ENCODE measurements at places on chromosomes 13 and 19. TPM values are rescaled to one million over a fixed set of nuclear protein-coding genes. Genes with fewer than 3 reads are reported as not detected.

DNA sequence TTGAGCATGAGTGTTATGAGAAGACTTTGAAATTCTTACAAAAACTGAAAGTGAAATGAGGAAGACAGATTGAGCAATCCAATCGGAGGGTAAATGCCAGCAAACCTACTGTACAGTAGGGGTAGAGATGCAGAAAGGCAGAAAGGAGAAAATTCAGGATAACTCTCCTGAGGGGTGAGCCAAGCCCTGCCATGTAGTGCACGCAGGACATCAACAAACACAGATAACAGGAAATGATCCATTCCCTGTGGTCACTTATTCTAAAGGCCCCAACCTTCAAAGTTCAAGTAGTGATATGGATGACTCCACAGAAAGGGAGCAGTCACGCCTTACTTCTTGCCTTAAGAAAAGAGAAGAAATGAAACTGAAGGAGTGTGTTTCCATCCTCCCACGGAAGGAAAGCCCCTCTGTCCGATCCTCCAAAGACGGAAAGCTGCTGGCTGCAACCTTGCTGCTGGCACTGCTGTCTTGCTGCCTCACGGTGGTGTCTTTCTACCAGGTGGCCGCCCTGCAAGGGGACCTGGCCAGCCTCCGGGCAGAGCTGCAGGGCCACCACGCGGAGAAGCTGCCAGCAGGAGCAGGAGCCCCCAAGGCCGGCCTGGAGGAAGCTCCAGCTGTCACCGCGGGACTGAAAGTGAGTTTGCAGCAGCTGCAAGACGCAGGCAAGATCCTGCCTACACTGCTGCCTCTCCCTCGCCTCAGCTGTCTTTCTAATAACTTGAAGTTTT lies at the start of gene TNFSF13B:
Gene TNFSF13B, plus strand, starts transcription at position 118 of the 728 bp plus-strand sequence. Its CDS starts 178 bp downstream, at position 296.
- DNase-seq, result peak; percentile 72

DNA sequence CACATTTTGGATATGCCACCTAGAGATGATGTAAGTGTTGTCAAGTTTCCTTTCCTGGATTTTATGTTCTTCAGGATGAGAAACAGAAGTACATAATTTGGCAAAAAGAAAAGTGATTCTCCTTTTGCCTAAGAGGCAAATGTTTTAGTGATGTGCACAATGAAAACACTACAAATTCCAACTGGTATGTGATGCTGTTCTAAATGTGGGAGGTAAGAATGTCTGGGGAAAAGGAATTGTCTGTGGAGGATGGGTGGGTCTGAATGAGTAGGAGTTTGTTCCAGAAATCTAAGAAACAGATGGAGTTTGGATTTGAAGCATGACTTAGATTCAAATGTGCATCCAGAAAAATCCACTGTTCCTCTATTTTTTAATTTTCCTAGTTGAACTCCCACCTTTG lies 473.6 kb upstream of the SPRY2 start:
- DNase-seq, result no peak

- DNase-seq, result no peak
Observed at GRCh38 chr19:52991484-52991883, 22.2 kb upstream of the ERVV-1 start.

- no peak for DNase-seq
Observed at GRCh38 chr13:33123066-33123859, 107.0 kb downstream of the KL start.

DNA sequence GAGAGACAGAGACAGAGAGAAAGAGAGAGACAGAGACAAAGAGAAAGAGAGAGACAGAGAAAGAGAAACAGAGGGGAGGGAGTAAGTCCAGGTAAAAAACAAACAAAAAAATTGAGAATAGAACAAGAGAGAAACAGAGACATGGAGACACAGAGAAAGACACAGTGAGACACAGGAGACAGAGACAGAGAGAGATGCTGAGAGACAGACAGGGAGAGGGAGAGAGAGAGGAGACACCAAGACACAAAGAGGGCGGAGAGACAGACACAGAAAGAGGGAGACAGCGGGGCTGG lies 5.8 kb upstream of the PROZ start:
- DNase-seq, result no peak

- no peak for DNase-seq
Observed at GRCh38 chr13:39751805-39752204, 96.3 kb downstream of the COG6 start.

DNA sequence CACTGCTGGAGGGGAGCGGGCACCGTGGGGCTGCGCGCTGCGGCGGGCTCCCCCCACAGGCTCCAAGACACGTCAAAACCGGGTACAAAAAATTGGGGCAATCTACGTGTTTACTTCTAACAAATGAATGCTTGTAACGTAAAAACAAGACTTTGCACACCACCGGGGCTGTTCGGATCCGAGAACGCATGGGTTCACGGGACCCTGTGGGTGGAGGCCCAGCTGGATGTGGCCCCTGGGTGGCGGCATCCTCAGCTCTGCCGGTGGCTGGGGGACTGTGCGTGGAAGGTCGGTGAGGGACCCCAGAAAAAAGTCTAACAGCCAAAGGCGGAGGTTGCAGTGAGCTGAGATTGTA lies 10.3 kb upstream of the SLC7A10 start:
- peak; percentile 54 for DNase-seq

DNA sequence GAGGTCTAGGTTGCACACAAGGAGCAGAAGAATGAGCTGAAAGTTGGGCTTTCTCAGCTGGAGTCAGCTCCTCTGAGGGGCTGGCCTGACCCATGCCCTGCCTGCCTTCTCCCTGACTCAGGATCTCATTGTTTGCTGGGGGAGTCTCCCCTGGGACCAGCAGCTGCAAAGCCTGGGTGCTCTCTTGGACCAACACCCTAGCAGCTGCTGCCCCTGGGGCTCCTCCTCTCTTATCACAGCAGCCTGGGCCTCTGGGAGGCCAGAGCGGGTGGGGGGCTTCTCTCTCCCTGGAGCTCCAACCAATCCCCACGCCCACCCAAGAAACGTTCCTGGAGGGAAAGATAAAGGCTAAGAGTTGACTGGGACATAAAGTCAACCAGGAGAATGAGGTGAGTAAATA lies 1.6 kb upstream of the FCGBP start:
- no peak for DNase-seq

- DNase-seq, result no peak
Observed at GRCh38 chr19:2726904-2727639, 5.9 kb upstream of the DIRAS1 start.

DNA sequence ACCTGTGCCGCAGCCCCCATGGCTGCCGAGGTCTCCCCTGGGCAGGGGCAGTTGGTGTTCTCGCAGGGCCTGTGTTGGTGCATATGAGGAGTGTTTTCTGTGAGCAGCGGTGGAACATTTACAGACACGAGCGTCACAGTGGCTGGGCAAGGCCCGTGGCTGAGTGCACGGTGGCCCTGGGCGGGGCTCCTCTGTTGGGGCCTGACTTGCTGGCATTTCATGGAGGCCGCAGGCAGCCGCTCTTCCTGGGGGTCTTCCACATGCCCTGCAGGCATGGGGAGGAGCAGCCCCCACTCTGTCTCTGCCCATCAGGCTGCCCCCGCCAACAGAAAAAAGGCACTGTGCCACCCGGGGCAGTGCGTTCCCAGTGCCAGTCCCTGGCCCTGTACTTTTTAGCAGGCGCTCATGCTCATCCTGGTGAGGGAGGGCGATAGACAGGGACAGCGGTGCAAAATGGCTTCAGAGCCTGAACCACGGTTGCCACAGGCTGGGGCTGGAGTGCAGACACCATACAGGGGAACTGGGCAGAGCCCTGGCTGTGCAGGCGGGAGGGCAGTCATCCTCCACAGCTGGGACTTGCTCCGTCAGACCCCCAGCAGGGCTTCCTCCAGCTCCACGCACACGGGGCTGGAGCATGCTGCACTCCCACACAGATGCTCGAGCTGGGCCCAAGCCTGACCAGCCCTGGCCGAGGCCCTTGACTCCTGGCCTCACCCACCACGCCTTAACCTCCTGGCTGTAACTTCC lies 23.5 kb downstream of the TFDP1 start:
- DNase-seq, result no peak

GRCh38 chr19:31574251-31574973 lies 225.2 kb upstream of the TSHZ3 start:
- no peak for DNase-seq

DNA sequence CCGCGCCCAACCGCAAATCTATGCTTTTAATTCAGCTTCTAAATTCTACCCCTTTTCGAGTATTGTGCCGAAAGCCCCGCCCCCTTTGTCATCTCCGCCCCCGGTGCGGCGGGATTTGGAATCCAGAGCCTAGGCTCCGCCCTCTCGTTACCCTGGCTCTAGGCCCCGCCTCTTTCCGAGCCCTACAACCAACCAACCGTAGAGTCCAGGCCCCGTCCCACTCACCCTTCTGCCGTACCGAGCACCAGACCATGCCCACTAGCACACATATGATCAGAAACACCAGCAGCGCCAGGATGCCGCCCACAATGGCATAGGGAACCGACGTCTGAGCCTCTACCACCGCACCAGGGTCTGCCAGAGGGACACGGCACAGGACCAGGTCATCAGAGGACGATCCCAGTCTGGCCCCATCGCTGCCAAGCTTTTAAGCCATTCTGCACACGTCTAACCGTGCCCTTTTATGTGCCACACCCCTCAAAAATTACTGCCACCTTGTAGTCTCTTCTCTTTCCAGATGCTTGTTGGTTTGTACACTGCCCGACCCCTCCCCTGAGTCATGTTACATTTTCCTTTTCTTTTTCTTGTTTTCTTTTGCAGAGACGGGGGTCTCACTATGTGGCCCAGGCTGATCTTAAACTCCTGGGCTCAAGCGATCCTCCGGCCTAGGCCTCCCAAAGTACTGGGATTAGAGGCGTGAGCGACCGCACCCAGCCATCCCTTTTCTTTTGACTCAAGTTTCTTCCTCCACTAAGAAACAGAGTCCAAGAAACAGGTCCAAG lies 4.7 kb upstream of the ZNF428 start:
- peak; percentile 37 for DNase-seq

DNA sequence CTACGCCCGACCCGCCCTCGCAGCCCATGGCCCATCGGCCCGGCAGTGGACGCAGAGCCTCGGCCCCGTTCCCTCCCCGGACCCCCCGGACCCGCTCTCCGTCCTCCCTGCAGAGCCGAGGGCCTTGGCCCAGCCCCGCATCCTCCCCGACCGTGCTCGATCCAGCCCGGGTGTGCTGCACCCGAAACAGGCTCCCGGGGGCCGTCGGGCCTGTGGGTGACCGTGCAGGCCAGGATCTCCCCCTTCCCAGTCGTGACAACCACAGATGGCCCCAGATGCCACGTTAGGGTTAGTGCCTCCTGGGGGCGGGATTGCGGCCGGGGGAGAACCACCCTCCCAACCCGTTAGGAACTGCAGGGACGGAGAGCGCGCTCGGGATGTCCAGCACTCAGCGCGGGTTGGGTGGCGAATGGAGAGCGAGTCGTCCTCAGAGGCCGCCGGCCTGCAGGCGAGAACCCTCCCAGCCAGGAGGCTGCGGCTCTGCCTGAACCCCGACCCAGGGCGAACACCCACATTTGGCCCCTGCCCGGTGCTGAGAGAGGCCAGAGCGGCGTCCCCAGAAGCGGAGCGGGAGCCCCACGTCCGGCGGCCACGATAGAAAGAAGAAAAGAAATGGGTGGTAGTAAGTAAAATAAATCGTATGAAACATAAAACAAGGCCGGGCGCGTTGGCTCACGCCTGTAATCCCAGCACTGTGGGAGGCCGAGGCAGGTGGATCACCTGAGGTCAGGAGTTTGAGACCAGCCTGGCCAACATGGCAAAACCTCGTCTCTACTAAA lies 6.7 kb upstream of the MADCAM1 start:
- DNase-seq, result peak; percentile 34

- DNase-seq, result peak; percentile 67
Observed at GRCh38 chr13:102846261-102847015, 606 bp downstream of the ERCC5 start.

DNA sequence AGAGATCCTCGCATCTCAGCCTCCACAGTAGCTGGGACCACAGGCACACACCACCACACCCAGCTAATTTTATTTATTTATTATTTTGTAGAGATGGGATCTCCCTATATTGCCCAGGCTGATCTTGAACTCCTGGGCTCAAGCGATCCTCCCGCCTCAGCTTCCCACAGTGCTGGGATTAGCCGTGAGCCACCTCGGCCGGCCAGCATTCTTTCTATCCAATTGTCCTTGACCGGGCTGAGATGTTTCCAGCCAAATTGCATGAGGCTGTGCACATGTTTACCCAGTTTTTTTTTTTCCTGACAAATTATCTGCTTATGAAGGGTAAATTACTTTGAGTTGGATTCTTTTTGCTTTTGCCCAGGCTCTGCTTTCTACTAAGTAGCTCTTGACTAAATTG lies 28.2 kb downstream of the UNC13A start:
- no peak for DNase-seq

DNA sequence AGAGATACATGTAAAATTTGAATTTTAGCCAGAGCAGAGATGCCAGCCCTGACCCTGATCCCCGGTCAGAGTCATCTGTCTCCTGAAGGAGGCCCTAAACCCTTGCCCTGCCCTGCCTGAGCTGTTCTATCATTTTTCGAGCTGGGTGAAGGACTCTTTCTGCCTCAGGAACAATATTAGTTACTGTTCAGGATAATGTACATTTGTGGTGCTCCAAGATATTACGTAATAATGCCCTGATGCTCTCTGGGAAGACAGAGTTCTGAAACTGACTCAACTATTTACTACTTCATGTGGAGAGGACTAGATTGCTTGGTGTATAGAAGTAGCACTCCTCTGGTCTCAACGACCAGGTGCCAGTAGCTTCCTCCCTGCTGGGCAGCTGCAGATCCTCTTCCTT lies 37.9 kb upstream of the UBL3 start:
- DNase-seq, result no peak

DNA sequence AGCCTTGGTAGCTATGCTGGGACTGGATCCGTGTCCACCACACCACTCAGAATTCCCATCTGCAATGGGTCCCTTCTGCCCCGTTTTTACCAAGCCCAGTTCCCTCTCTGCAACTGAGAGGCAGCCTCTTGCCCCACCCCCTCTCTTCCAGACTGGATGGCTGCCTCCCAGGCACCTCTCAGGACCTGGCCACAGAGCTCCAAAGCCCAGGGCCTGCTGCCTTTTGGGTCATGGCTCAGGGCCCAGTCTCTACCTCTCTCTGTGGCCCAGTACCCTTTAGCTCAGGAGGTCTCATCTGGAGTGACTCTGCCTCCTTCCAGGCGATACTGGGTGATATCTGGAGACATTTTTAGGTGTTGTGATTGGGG lies 10.3 kb upstream of the ZBTB7A start:
- DNase-seq, result no peak

GRCh38 chr13:27252467-27252866 lies 1.1 kb downstream of the RPL21 start:
- no peak for DNase-seq

The CIC gene
- 56.9 TPM for total RNA-seq

The TTYH1 gene
- total RNA-seq, result not detected

The ZNF229 gene
- 0.05 TPM for total RNA-seq

The VMAC gene
- total RNA-seq, result 2.9 TPM

The FBN3 gene
- total RNA-seq, result not detected

The SULT2A1 gene
- total RNA-seq, result not detected

The RABAC1 gene
- total RNA-seq, result 68.4 TPM

The GIPR gene
- total RNA-seq, result 8.3 TPM

The MEIOSIN gene
- total RNA-seq, result not detected

The COX7A1 gene
- not detected for total RNA-seq

The KLF5 gene
- 4.2 TPM for total RNA-seq

The LCP1 gene
- total RNA-seq, result 1,012 TPM
